ENCODE measurements at places on chromosomes 3 and 15.

GRCh38 chr3:80492162-80492561 is 724.4 kb upstream of the ROBO1 start:
- DNase-seq = no peak

DNA sequence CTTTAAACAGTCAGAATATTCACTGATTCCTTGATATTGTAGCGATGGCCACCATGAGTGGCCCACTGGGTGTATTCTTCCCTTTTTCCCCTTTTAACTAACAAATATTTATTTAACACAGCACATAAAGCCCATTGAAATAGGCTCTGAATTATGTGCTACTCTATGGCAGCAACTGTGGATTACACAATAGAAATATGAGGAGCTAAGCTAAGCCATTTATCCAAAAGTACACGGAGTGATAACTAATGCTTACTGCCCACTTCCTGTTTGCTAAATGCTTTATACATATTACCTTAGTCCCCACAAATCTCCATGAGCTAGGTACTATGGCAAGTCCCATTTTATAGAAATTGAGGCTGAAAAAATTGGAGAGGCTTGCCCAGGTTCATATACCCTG is 17.9 kb downstream of the ILDR1 start:
- DNase-seq = no peak

- DNase-seq = no peak
Measured at GRCh38 chr15:44193651-44194322, 1.3 kb downstream of the FRMD5 start.

- DNase-seq = no peak
Measured at GRCh38 chr3:157590273-157590672, 87.1 kb upstream of the VEPH1 start.

DNA sequence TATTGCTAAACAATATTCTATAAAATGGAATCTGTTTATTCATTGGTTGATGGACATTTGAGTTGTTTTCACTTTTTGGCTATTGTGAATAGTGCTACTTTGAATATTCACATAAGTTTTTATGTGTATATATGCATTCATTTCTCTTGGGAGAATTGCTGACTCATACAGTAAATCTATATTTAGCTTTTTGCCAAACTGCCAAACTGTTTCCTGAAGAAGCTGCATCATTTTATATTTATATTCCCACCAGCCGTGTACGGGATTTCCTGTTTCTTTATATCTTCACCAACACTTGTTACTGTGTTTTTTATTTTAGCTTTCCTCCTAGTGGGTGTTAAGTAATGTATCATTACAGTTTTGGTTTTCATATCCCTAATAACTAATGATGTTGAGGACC is 12.5 kb upstream of the TCAIM start:
- DNase-seq = no peak

DNA sequence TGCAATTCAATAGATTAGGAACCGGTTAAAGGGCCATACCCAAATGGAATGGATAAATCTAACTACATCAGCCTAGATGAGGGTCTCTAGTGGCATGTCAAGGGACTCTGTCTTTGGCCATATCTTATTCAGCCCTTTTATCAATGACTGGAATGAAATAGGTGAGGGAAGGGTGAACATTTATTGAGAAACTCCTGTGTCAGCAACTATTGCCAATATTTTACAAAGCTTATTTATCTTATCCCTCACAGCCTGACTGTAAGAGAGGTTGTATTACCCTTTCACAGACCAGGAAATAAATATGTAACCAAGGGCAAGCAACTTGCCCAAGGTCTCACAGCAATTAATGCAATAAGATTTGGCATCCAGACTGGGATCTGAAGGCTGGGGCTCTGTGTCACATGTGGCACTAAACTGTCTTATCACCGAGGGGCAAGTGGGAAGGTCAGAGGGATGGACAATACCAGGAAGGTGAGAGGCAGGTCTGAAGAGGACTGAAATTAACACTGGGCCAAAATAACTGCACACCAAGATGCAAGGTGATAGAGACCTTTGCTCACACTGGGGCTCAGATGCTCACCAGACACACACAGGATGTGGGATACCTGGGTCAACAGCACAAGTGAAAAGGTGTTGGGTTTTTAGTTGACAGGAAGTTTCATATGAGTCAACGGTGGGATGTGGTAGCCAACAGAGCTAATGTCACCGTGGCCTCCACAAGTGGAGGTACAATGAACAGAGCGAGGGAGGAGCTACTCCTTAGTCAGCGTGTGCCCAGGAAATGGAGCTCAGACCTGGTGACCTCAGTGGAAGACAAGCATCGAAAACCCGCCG is 261.3 kb downstream of the RPLP1 start:
- peak; percentile 79 for DNase-seq

- no peak for DNase-seq
Measured at GRCh38 chr3:53311882-53312281, 35.5 kb downstream of the DCP1A start.

- DNase-seq = no peak
Measured at GRCh38 chr15:24940236-24940635, 14.6 kb upstream of the SNRPN start.

- DNase-seq = no peak
Measured at GRCh38 chr3:106965307-106965706, 411.9 kb upstream of the CCDC54 start.

- DNase-seq = no peak
Measured at GRCh38 chr3:14212032-14212431, 33.4 kb downstream of the LSM3 start.

GRCh38 chr3:88640581-88640980 is 466.8 kb upstream of the EPHA3 start:
- no peak for DNase-seq

GRCh38 chr3:193710286-193711165 is 117.5 kb downstream of the OPA1 start:
- DNase-seq = no peak

DNA sequence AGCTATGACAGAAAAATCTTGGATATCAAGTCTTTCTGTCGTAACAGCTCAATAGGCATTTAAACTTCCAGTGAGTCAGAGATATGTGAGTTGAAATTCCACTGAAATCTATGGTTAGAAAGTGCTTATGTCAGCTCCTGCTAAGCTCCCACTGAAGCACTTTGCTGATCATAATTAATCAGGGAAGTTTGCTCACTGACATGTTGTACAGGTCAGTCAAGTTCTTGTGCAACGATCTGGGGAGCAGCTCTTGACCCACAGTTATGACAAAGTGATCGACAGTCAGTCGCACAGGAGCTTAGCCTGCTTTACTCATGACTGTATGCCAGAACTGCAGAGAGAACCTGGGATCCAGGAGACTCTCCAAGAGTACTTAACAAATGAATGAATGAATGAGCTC is 453.5 kb downstream of the SOX2 start:
- DNase-seq = no peak

- no peak for DNase-seq
Measured at GRCh38 chr15:51887887-51888592, 58.6 kb downstream of the TMOD3 start.

DNA sequence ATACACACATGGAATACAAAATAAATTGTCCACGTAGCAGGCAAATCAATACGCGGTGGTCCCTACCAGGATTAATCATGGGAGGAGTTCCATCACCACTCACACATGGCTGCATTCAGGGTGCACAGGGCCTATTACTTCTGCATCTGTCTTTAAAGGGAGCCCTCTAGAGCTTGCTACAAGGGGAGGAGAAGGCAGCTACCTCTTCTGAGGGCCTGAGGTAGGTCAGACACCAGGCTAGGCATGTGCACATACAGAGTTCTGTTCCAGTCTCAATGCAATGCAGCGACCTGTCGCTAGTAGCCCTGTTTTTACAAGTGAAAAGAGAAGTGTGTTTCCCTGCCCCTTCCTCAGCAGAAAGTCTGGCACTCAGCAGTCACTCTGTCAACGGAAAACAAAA is 102.7 kb downstream of the ROBO2 start:
- no peak for DNase-seq

DNA sequence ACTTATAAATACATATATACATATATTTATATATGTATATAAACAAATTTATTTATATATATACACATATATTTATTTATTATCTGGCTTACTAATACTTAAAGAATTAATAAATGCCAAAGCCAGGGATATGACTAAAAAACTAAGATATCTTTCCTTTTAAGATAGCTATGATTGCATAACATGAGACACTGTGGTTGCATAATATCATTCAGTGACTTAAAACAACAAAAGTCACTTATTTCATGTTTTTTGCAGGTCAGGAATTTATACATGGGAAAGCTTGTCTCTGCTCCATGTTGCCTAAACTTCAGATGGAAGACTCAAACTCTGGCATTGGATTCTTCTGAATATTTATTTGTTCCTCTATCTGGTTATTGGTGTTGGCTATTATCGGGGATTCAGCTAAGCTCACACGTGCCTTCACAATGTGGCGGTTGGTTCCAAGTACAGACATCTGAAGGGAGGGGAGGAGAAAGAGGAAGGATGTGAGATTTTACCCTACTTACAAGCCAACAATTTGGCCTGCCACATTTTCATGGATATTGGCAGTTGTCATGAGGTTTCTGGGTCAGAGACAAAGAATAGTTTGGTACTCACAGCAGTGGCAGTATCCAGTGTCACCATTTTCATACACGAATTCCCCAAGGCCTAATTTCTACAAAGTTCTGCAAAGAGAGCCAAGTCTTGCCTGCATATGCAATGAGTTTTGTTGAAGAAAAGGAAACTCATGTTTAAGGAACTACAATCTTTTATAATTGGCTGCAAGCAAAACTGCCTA is 381.6 kb downstream of the EPHA3 start:
- no peak for DNase-seq

GRCh38 chr15:77682564-77682963 is 49.9 kb upstream of the LINGO1 start:
- DNase-seq = no peak

GRCh38 chr3:4546346-4547178 is 53.4 kb downstream of the ITPR1 start:
- DNase-seq = no peak

GRCh38 chr3:178634975-178635374 is 98.7 kb downstream of the KCNMB2 start:
- DNase-seq = no peak

DNA sequence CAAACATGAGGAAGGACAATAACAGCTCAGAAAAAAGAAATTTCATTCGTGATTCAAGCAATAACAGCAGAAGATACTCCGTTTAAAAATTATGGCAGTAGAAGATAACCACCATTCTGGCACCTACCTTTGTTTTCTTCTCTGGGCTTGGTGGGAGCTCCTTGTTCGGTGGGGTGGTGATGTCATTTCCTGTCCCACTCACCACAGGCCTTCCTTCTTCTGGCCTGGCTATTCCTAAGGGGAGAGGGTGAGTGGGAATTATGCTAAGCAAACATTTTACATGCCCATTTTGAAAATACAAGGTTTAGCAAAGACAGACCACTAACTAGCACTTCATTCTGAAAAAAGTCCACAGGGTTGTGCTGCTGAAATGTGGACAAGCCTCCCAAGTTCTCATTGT is 74.4 kb downstream of the DHX30 start:
- DNase-seq = no peak

DNA sequence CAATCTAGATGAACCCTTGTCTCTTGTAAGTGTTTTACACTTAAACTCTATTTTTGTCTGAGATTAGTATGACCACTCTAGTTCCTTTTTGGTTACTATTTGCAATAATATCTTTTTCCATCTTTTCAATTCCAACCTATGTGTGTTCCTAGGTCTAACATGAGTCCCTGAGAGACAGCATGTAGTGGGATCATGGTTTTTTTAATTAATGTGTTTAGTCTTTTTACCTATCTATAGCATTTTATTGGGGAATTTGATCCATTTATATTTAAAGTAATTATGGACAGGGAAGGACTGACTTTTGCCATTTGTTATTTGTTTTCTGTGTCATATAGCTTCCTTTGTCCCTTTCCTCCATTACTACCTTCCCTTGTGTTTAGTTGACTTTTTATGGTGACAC is 21.7 kb downstream of the TNFSF10 start:
- no peak for DNase-seq

- DNase-seq = no peak
Measured at GRCh38 chr3:100540791-100541334, 48.4 kb downstream of the TMEM45A start.

- no peak for DNase-seq
Measured at GRCh38 chr3:7692866-7693265, 808.8 kb upstream of the LMCD1 start.

- no peak for DNase-seq
Measured at GRCh38 chr3:61684386-61684785, 123.0 kb downstream of the PTPRG start.

DNA sequence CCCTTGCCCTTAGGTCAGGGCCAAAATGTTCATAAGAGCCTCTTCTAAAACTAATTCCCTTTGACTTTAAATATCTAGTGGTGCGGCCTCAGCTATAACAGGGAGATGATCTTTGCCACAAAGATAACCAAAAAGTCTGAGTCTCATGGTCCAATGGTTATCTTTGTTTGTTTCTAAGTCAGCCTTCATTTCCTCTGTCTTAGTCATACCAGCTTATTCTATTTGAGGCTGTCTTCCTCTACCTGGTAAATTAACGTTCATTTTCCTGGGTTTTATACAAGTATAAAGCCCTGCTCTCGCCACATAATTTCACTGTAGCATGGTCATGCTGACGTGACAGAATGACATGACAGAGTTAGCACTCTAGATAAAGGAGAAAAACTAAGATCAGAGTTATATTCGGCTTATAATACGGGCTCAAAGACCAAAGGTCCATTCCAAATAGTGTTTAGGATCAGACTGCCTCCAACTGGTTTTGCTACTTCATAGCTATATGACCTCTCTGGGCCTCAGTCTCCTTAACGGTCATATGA is 18.4 kb downstream of the ZNF860 start:
- DNase-seq = no peak

- DNase-seq = no peak
Measured at GRCh38 chr3:15368561-15369135, 36.3 kb upstream of the SH3BP5 start.

- DNase-seq = no peak
Measured at GRCh38 chr3:196650740-196651311, 11.3 kb downstream of the NRROS start.

GRCh38 chr3:66483409-66483906 is 17.4 kb downstream of the LRIG1 start:
- peak; percentile 56 for DNase-seq

DNA sequence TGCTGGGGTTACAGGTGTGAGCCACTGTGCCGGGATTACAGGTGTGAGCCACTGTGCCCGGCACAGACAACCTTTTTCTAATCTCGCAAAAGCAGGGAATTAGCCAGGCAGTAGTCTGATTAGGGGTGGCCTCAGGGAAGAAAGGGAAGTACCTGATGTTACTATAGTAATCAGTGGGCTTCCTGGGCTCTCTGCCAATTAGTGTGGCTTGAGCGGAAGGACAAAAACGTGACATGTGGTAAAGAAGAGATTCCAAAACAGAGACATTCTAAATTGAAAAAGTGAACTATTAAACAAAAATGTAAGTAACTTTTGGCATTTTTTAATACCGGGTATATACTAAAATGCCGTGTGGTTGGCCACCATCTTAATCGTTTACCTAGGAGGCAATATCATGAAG is 48.1 kb downstream of the CFAP20DC start:
- DNase-seq = no peak

DNA sequence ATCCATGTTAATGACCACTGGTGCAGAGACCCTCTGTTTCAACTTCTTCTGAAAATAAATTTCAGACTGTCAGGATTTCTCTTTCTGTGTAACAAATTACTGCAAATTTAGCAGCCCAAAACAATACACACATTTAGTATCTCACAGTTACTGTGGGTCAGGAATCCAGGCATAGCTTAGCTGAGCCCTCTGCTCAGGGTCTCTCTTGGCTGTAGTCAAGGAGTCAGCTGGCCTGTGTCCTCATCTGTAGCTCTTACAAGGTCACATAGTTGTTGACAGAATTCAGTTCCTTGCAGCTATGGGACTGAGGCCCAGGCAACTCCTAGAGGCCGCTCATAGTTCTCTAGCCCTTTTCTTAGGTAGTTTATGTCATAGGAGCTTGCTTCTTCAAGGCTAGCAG is 51.9 kb downstream of the NKIRAS1 start:
- no peak for DNase-seq

Data from Peyer's patch (tissue), 4 donors.